AG09309 (cell line): ENCODE measurements at places on chromosomes 2 and 18.

GRCh38 chr2:20050104-20050645 is 1.3 kb downstream of the LAPTM4A start:
- DNase-seq: peak; percentile 42

DNA sequence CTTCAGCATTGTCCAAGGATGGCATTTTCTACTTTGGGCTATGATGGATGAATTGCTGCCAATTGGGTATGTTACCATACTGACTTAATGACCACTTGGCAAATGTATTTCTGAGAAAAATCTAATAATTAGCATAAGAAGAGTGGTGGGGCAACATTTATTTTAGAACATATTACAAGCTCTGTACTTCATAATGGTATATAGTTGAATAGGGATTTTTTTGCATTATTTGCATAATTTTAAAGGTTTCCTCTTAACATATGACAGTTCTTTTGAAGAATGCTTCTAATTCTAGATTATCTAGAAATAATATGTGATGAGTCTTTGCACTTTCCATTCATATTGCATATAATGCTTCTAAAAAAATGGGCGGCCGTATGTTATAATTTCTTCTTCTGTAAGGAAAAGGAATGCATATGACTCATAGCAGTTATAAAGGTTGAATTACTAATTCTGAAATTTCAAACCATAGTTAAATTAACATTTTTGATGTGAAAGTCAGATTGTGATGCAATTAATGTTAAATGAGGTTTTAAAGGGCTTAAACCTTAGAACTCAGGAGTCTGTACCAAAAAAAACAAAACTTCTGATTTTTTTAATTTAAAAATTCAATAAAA is 1652.3 kb upstream of the SLC39A10 start:
- no peak for DNase-seq

GRCh38 chr2:71190656-71191569 is 36.0 kb downstream of the PAIP2B start:
- DNase-seq: peak; percentile 20

- no peak for DNase-seq
These were observed 176.8 kb downstream of the LOXHD1 start for GRCh38 chr18:46480226-46480625.

DNA sequence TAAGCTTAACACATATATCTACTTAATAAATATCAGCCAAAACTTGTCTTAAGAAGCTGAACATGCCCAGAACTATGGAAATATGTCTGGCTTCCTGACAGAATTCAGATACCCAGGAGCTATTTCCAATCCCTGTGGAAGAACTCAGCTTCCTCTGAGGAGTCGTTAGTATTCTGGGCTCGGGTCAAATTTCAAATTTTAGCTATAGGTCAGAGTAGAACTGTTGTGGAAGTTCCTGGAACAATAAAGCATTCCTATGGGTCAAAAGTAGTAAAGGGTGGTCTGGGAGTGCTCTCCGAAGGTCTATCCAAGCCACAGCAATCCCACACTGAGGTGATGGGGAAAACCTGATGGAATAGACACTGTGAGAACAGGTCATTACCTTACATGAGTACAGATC is 342.7 kb upstream of the CHST9 start:
- no peak for DNase-seq

DNA sequence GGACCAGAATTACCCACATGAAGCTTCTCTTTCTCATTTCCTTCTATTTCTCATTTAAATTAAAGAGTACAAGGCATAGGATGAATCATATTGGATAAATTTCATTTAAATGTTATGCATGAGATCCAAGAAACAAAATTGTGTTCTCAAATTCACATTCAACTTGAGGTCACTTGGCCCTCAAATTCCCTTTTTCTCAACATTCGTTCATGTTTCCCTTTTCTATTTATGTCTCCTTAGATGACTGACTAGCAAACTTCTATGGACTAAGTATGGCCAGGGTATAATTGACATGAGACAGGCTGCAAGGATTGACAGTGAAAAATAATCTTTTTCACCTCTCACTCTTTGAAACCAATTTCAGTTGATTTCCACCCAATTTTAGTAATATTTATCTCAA is 4.0 kb upstream of the LDLRAD4 start:
- DNase-seq: no peak

GRCh38 chr2:207839028-207839427 is 69.3 kb upstream of the FZD5 start:
- DNase-seq: no peak

GRCh38 chr2:105952131-105952530 is 207.4 kb downstream of the NCK2 start:
- no peak for DNase-seq

- DNase-seq: no peak
These were observed 46.8 kb downstream of the SEMA4F start for GRCh38 chr2:74700643-74701372.

- DNase-seq: no peak
These were observed 9.4 kb downstream of the PELI1 start for GRCh38 chr2:64134813-64135212.

DNA sequence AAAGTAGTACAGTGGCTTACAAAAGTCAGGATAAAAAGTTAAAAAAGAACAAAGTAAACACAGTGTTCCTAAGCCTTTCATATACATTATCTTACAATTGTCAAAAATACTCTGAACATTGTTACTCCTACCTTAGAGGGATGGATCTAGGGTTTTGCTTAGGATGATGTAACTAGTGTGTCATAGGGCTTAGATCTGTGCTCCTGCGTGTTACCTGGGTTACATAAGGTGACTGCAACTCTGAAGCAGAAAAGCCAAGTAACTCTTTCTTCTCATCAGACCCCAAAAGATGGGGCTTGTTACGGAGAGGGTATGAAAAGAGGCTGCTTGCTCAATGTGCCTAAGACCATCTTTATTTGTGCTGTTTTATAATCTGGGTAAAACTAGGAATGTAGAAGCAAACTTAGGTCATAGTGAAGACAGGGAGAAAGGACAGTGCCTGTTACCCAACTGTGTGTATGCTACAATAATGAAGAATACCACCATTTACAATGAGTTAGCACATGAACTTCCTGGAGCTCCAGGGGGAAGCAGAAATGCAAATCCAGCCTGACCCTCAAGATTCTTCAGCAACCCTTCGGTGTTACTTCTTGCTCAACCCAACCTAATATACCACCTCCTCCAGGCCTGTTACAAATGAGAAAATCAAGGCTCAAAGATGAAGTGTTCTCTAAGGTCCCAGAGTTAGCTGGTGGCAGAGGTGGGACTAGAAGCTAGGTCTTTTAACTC is 42.0 kb upstream of the STK17B start:
- no peak for DNase-seq

GRCh38 chr2:127906206-127906926 is 20.6 kb upstream of the AMMECR1L start:
- no peak for DNase-seq

GRCh38 chr2:147683380-147683779 is 161.4 kb upstream of the ACVR2A start:
- no peak for DNase-seq

DNA sequence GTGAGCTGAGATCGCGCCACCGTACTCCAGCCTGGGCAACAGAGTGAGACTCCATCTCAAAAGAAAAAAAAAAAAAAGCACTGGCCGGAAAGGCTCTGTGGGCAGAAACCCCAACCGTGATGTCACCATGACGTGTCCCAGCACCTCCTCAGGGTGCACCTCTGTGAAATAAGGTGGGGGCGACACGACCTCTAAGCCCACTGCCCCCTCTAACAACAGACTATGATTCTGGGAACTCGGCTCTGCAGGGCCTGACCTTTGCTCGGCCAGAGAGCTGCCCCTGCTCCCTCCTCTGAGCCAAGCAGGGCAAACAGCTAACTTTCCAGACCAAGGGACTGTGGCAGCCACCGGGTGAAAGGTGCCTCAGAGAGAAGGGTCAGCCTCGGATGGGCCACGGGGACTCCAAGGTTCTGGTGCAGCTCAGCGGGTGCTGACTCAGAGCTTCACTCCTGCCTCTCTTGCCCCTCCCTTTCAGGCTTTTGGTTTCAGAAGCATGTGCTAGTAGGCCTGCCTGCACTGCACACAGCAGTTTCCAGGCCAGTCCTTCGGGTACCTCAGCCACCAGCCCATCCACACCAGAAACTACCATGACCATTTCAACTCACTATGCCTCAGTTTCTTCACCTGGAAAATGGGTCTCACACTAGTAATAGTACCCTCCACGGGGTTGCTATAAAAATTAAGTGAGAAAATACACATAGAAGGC is 8.0 kb downstream of the TMBIM1 start:
- no peak for DNase-seq

GRCh38 chr18:36903215-36903928 is 74.4 kb downstream of the KIAA1328 start:
- DNase-seq: no peak

GRCh38 chr2:38405917-38406596 is 29.0 kb upstream of the ATL2 start:
- DNase-seq: no peak

DNA sequence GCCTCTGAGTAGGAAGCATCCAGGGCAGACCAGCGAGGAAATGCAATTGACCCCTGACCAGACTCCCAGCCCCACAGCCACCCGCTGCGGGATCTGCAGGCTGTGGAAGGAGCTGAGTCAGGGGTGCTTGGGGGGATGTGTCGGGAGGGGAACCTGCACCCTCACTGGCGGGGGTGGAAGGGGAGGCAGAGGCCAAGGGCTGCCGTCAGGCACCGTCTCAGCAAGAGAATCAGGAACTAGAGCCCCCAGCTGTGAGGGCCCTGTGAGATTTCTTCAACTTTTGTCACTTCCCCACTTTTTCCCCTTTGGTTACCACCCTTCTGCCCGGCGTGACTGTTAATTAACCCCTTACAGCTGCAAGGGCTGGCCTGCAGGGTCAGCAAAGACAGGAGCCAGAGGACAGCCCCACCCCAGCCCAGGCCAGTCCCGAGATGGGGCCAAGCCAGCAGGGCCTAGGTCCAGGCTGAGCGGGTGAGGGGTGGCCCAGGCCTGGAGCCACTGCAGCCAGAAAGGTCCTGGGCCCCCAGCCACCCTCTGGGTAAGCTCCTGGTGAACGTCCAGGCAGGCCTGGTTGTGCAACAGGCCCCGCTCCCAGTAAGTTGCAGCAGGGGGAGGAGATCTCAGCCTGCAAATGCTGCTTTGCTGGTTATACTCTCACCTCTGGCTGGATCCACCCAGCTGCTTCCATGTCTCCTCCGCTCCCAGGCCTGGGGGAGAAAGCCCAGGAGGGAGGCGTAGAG is 147.0 kb upstream of the ID2 start:
- DNase-seq: no peak

GRCh38 chr2:106972782-106973181 is 86.8 kb upstream of the ST6GAL2 start:
- no peak for DNase-seq

GRCh38 chr2:223980397-223980735 is 23.1 kb downstream of the MRPL44 start:
- no peak for DNase-seq

GRCh38 chr18:72652990-72653593 is 109.0 kb upstream of the CBLN2 start:
- DNase-seq: no peak

- peak; percentile 47 for DNase-seq
These were observed 52.7 kb upstream of the NPAS2 start for GRCh38 chr2:100767224-100767653.

DNA sequence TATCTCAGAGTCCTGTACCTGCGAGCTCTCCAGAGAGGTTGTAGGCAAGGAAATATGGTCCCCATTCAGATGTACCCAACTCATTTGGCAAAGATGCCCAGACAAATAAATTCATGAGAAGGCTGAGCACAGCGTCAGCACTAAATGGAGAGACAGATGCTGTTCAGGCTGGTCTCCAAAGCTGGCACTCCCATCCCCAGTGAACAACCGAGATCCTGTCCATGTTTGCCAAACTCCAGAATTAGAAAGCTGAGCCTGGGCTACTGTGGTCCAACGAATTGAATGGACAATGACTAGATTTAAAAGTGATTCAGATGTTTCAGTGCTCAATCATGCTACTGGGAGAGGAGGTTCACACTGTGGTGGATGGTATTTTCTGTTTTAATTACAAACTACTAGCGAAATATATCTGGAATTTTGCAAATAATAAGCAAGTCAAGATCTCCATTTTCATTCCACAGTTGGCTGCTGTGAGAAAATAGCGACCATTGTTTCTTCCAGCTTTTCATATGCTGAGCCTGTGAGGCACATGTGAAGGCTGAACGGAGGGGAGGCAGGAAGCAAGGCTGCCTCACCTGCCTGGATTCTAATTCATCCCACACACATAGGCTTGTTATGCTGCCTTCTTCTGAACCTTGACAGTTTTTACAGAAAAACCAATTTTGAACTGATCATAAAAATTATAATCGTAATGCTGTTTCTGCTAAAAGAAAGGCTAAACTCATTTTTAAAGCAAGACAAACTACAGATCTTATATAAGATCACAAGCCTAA is 22.6 kb upstream of the DAPL1 start:
- no peak for DNase-seq

DNA sequence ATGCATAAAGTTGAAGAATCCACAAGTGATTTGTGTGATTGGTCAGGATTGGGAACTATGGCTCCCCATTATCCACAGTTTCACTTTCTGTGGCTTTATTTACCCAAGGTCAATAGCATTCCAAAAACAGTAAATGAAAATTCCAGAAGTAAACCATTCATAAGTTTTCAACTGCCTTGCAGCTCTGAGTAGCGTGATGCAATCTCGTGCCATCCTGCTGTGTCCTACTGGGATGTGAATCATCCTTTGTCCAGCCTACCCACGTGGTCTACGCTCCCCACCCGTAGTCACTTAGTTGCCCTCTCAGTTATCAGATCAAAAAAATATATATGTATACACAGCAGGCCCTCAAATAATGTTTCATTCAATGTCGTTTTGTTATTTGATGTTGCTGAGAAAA is 89.0 kb upstream of the DLGAP1 start:
- DNase-seq: no peak

- peak; percentile 64 for DNase-seq
These were observed 5.2 kb downstream of the TMEM127 start for GRCh38 chr2:96260387-96261260.

DNA sequence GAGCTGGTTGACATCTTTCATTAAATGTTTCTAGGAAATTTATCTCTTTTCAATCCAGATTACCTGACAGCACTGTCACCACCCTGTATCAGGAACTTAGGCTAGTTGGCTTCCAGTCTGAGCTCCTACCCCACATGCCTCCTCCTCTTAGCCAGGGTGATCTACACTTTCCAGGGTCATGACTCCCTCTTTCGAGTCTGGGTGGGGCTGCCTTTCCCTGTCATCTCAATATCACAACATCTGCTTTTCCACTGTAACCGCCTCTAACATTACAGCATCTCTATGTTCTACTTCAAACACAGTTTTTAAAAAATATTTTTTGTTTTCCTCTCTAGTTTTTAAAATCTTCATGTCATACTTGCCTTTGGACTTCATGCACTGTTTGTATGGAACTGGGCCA is 129.2 kb downstream of the RBMS1 start:
- DNase-seq: no peak

DNA sequence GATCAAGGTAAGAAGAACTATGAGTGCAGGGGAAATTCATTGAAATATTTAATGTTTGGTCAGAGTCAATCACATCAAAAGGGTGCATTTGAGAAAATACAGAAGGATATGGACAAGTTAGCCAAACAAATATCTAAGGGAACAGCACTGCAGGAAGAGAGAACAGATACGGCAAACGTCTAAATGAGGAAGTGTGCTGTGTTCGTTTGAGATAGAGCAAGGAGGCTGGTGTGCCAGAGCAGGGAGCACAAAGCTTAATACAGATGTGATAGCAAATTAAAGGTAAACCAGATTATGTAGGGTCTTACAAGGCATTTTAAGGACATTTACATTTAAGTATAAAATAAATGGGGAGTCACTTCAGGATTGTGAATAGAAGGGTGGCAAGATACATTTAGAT is 241.3 kb upstream of the ZNF804A start:
- no peak for DNase-seq
